Osteoblast (primary cell): ENCODE measurements at places on chromosomes 11 and 22.
A peak's percentile ranks its signal among the peaks of the same experiment; 100 is the strongest.

DNA sequence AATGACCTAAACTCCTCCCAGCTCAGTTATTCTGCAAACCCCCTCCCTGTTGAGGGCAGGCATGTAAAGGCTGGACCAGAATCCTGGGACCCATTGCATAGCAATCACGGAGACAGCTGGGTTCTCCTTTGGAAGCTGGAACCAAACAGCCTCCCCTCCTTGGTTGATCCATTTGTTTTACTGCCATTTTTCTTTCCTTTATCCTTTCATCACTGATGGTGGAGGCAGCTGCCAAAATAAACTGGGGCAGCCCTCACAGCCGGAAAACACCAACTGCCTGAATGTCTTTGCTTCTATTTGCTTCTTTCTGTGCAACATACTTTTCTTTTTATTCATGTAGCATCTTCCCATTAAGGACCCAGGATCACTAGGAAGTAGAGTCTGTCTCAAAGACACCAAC, 150.0 kb upstream of the SYT13 start:
- DNase-seq, result no peak

DNA sequence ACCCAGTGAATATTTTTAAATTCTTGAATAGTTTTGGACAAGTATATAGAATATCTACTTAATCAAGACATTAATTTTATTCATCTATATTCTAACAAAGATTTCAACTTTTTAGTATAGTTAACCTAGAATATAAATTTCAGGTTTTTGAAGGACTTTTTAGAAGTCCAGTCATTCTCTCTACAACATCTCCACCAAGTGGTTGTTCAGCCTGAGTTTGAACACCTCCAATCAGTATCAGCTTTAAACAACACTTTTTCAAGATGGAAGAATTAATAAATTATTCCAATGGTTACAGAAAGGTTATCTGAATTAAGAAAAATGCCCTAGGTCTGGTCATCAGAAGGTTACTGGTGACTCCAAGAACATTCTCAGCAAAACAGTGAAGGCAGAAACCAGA, 31.8 kb downstream of the EIF3M start:
- no peak for DNase-seq

DNA sequence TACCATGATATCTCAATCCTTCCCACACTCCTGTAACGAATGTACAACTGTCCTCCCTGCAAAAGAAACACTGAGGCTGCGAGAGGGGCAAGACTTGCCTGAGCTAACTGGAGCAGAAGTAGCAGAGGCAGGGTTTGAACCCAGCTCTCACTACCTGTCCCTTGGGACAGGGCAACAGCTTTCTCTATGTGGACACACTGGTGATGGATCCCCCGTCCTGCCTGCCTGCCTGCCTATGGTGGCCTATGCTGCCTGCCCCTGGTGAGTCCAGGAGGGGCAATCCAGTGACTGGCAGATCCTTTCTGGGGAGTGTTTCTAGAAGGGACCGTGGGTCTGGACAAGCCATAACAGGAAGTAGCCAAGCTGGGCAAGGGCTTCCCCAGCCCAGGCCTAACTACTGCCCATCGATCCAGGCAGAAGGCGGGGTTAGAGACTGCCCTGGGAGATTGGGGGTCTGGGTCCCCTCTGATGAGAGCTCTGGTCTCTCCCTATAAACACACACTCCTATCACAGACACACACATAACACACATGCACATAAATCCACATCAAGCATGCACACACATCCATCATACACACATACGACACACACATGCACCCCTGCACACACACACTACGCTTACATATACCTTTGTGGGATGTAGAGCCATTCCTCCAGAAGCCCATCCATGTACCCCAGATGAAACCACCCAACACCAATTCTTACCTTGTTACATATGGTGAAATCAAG, 1.1 kb upstream of the EMID1 start:
- peak; percentile 79 for DNase-seq

DNA sequence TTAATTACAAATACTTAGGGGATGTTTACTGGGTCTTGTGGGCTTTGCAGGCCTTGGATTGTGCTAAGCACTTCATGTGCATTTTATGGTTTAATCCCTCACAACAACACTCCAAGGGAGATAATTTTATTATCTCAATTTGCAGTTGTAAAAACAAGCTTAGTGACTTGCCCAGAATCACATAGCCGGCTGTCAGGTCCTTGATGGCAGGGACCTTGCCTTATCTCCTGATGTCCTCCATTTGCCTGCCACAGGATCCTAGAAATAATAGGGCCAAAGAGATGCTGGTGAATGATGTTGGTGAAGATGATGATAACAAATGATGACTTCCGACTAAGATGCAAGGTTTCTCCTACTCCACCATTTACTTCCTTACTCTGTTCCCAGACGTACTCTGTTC, 385.4 kb downstream of the TMEM135 start:
- DNase-seq, result no peak

GRCh38 chr11:114598461-114598860, 2.9 kb upstream of the NXPE4 start:
- no peak for DNase-seq

GRCh38 chr11:103170865-103171264, 61.6 kb downstream of the DYNC2H1 start:
- peak; percentile 53 for DNase-seq

DNA sequence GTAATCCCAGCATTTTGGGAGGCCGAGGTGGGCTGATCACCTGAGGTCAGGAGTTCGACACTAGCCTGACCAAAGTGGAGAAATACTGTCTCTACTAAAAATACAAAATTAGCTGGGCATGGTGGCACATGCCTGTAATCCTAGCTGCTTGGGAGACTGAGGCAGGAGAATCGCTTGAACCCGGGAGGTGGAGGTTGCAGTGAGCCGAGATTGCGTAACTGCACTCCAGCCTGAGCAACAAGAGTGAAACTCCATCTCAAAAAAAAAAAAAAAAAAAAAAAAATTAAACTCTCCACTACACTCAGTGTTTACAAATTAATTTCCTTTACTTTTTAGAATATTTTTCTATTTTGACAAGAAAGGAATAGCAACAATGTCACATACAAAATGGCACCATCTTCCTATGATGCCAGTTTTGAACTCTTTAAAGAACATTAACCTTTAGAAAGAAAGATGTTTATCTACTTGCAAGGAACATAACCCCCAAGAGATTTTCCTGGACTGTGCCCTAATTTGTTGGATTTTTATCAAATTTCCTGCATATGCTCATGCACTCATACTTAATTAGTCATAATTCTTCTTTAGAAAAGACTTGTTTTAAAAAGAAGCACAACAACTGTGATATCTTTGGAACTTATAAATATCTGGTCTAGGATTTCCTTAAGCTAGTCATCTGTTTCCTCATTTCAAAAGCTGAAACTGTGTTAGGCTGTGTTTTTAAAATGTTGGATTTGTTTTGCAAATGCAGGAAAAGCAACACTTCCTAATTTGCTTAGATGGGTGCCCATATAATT, 22.6 kb upstream of the HIPK3 start:
- DNase-seq, result peak; percentile 73

- DNase-seq, result no peak
These were observed 4.1 kb upstream of the ESAM start for GRCh38 chr11:124766156-124766555.

- no peak for DNase-seq
These were observed 13.7 kb downstream of the YWHAH start for GRCh38 chr22:31957970-31958594.

- DNase-seq, result no peak
These were observed 14.8 kb downstream of the FLI1 start for GRCh38 chr11:128708660-128709059.

DNA sequence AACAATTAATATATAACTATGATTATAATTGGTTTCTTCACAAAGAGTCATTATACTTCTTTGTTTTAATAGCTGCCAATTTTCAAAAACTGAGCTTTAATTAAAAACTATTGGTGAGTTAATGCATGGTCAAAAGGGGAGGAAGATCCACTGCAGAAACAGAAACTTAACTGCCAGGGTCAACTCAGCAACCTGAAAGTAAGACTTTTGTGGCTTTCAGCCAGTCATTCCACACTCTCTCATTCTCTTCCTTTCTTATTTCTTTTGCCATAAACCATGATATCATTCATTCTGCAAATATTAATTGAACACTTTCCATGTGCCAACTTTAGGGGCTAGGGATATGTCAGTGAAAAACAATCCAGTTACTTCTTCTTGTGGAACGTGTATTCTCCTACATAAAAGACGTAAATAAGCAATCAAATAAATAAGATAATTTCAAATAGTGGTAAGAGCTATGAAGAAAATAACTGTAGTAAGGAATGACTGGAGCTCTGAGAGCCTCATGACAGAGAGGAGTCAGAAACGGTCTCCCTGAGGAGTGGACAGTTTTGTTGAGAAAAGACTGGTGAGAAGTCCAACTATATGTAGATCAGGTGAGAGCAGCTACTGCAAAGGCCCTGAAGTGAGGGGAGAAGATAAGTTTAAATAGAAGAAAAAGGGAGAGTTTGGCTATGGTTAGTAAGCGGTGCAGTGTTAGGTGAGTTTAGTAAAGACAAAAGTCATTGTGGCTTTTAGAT, 130.5 kb downstream of the GRIA4 start:
- no peak for DNase-seq

GRCh38 chr22:40332319-40332781, 13.9 kb upstream of the ADSL start:
- no peak for DNase-seq

- DNase-seq, result no peak
These were observed at the start of gene CELSR1 for GRCh38 chr22:46537225-46537945. Gene CELSR1 (minus strand): TSS chr22:46537620. CDS start chr22:46537170, 450 bp downstream.

- no peak for DNase-seq
These were observed 17.5 kb downstream of the PPP6R2 start for GRCh38 chr22:50360578-50360977.

DNA sequence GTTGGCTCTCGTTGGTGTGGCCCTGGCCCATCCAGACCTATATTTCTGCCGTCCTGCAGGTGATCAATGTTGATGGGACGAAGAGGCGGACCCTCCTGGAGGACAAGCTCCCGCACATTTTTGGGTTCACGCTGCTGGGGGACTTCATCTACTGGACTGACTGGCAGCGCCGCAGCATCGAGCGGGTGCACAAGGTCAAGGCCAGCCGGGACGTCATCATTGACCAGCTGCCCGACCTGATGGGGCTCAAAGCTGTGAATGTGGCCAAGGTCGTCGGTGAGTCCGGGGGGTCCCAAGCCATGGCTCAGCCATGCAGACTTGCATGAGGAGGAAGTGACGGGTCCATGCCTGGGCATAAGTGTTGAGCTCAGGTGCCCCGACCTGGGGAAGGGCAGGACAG, 57.1 kb upstream of the PPP6R3 start:
- DNase-seq, result no peak

DNA sequence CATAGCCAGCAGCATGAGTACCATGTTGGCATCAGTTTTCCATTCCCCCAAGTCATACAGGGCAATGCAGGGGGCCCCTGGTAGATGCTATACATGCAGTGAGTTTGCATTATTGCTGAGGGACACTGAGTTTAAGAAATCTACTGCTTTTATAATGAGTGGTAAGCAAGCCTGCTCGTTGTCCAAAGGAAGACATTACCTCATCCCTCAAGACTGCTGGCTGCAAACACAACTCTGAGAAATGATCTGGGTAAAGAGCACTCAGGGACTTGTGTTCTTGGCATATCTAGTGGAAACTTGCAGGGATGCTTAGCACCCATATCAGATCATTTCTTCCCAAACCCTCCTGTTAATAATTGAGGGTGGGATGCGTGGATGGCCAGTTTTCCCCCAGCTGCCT, 77.9 kb downstream of the CWC15 start:
- DNase-seq, result no peak

GRCh38 chr11:130808541-130808940, 107.7 kb downstream of the SNX19 start:
- no peak for DNase-seq

GRCh38 chr11:117180661-117181585, 2.4 kb downstream of the SIDT2 start:
- peak; percentile 94 for DNase-seq

- no peak for DNase-seq
These were observed 30.2 kb downstream of the IRAG1 start for GRCh38 chr11:10663365-10663764.

DNA sequence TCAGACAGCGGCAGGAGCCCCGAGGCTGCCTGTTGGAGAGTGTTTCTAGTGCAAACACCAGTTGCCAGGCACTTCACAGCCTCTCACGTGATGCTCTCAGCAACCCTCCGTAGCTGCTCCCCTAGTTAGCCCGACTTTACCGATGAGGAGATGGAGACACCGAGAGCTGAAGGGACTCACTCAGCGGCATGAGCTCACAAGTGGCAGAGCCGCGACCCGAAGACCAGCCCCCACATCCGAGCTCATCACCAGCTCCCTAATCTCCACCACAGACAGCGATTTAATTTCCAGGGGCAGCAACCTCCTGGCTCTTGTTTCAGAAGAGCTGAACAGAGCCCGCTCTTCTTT, 28.7 kb upstream of the RTL6 start:
- DNase-seq, result no peak

DNA sequence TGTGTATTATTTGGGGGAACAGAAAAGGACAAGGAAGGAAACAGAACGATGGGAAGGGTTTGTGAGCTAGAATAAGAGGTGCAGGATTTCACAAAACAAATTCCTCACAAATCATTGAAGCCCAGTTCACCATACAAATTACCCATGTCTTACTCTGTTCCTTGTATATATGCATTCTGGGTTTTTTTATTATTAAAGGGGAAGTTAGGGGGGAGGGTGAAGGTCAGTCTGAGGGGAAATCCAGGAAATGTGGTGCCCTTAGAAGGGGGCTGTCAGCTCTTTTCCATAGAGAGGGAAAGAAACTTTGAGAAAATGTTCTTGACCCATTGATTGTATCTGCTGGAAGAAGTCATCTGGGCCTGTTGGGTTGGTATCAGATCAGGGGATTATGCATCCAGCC, 90.8 kb downstream of the RNF169 start:
- no peak for DNase-seq

DNA sequence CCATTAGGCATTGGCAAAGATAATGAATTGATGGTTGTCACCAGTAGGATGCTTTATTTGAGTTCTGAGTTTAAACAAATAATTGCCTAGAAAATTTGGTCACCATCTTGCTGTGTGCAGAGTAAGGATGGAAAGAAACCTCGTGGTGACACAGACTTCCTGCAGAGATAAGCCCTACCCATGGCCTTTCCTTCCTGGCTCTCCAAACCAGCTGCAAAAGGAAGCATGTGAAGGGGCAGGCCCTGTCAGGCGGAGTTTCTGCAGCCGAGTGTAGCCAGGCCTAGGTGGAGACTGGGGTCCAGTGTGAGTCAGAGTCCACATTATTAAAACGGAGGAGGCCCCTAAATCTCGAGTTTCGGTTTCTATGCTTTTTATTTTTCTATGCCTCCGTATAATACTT, 83.1 kb upstream of the ADSL start:
- DNase-seq, result peak; percentile 82

DNA sequence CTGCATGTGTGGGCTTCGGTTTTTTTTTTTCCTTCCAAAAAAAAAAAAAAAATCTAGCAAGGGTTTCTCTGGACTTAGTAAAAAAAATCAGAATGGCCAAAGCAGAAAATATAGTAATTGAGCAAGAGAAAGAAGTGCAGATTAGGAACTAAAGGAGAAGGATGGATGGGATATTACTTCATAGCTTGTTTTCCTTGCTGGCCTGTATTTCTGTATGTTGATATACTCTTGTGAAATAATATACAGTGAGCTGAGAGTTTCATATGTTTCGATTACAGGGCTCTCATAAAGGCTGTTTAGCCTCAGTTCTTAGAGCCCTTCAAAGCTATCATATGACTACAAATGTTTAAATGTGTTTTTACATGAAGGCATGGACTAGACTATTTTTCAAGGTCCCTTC, 34.3 kb upstream of the NFRKB start:
- no peak for DNase-seq

GRCh38 chr11:17001806-17002205, 12.4 kb downstream of the PLEKHA7 start:
- DNase-seq, result no peak
